IPS DF 6.9 (cell line): ENCODE measurements at places on chromosomes 11 and 22.

DNA sequence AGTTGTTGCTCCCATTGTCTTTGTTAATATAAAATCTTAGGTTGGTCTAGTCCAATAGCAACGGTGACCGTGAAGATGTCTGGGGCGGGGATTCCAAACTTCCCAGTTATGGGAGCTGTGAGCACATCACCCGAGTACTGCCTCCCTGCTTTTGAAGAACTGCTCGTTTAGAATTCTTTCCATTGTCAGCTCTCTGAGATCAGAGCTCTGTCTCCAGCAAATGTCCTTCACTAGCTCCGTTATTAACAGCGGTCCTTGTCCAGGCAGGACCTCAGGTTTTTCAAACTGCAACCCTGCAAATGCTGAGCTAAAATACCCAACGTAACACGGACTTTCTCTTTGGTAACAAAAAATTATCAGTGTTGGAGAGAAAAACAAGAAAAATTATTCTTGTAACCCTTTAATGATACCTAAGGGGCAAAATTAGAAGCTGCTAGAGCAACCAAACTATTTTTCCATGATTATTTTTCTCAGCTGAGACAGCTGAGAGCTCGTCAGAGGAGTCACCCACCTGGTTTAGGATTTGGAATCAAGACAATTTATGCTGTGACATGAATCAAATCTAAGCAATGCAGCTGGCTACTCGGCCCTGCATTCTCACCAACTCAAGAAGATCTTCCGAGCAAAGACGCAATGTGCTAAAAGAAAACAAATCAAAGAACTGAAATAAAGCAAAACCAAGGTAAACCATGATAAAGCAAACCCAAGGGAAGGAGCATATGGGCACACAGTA lies 15.1 kb upstream of the EFCAB6 start:
- no peak for DNase-seq

GRCh38 chr11:70292863-70293262 lies 22.4 kb downstream of the PPFIA1 start:
- DNase-seq: no peak

GRCh38 chr11:33731723-33732531 lies 4.3 kb downstream of the CD59 start:
- DNase-seq: no peak

DNA sequence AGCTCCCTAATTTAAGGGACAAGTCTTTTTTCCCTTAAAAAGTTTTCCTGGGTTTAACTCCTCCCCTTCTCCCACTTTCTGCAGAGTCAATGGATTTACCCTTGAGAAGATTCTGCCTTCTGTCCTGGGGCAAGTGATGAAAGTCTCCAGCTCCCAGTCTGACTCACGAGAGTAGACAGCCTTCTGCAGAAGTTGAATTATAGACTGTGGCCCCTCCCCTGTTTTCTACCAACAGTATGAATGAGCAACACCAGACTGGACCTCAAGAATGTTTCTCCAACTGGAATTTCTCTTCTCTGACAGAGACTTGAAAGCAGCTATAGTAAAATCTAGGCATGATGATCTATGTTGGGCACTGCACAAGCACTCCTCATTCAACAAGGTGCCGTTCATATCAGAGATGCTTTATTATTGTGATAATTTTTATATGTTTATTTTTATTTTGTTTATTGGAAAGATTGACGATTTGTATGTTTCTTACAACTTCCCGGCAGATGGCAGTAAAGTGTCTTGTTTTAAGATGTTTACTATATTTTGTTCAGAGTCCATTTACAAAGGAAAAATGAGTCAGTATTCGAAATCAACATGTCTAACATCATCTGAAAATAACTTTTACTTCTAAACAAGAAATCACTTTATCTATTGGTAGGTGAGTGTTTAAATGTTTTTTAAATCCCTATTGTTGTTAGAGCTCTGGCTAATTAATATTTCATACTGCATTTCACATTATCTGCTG lies 56.6 kb downstream of the LMO2 start:
- DNase-seq: no peak

- DNase-seq: no peak
Observed at GRCh38 chr22:37171662-37172061, 16.4 kb downstream of the C1QTNF6 start.

- DNase-seq: no peak
Observed at GRCh38 chr22:37522482-37522881, 3.3 kb upstream of the CARD10 start.

- no peak for DNase-seq
Observed at GRCh38 chr11:66195867-66196266, 72.6 kb upstream of the RAB1B start.

GRCh38 chr22:40334899-40335298 lies 11.4 kb upstream of the ADSL start:
- no peak for DNase-seq

DNA sequence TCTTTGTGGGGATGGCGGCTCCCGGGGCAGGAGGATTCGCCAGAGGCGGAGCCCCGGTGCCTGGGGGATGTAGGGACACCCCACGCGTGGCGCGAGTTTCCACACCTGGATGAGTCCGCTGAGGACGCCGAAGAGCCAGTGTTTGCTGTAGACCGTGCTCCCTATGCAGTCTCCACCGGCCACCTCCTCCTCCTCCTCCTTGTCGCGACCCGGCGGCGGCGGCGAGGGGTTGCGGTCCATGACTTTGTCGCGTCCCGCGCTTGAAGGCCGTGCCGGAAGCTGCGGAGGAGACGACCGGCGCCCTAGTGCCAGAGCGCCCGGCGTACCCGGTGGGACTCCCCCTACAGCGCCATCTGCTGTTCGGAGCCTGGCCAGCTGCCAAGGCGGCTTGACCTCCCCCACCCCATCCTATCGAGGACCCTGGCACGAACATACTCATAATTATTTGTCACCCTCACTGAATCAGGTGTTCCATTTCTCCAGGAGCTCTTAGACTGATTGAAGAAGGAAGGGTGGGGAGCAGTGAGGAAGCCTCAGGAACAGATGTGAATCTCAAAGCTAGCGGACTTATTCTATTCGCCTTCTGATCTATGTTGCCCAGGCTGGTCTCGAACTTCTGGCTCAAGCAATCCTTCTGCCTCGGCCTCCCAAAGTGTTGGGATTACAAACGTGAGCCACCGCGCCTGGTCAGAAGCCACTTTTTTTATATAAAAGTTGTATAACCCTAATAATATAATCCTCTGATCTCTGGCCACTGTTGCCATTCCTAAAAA lies at the start of gene SAAL1:
SAAL1 (minus strand) TSS at position 281 of the 773 bp plus-strand sequence; CDS start at position 240, 41 bp downstream.
- peak; percentile 66 for DNase-seq

GRCh38 chr11:10918275-10918674 lies 60.4 kb upstream of the ZBED5 start:
- DNase-seq: no peak

GRCh38 chr11:134313821-134314607 lies 17.8 kb upstream of the GLB1L2 start:
- no peak for DNase-seq

- no peak for DNase-seq
Observed at GRCh38 chr11:126963115-126963514, 37.5 kb downstream of the KIRREL3 start.

DNA sequence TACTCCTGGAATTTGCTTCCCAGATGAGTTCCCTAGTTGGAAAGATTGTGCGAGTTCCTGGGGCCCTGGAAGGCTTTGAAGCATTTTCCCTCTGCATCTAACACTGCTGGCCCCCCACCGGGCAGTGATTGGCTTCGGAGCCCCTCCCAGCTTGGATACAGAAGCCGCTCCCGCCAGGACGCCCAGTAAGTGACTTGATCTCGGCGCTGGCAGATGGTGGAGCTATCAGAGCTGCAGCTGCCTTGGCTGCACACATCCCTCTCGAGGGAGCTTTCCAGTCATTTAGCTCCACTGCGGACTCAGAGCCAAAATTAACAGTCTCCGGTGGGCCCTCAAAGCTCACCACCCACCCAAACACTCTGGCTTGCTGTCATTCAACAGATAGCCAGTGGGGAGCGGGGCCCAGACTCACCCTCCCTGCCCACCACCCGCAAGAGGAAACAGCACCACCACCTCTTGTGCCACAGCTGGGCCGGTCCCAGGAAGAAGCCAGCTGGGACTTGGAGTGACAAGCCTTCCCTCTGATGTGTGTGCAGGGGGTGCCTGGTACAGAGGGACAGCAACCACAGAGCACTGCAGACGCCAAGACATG lies 162.3 kb downstream of the TRIM29 start:
- no peak for DNase-seq

DNA sequence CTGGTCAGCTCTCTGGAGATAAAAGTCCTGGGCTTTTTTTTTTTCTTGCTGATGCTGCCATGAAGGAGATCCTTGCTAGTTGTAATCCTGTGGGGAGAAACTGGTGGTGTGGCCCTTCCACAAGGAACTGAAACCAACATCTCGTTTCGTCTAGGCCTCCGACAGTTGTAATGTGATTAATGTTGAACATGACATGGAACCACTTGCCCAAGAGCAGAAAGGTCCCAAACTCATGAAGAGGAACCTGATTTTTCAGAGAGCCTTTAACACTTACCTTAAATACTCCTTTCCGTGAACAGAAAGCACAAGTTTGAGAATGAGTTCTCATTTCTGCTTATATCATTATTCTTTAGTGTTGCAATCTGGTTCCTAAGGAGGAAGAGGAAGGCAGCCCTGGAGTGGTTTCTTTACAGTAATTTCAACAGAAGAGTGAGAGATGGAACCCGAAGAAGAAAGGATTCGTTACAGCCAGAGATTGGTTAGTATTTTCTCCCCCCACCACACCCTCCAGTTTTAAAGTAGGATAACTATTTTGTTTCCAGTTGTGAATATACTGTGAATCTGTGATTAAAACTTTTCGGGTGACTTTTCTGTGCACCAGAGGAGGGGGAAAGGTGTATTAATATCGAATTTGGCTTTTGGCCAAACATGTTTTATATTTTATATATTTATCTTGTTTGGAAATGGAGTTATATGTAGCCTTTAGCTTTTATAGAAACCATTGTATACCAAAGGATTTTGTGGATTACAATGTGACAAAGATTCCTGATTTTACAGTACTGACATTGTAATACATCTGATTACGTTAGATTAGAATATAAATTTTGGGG lies 2.0 kb downstream of the KDM2A start:
- DNase-seq: no peak

- no peak for DNase-seq
Observed at GRCh38 chr11:64608046-64608445, 17.0 kb downstream of the SLC22A12 start.

- DNase-seq: no peak
Observed at GRCh38 chr11:62497132-62497801, 49.3 kb downstream of the AHNAK start.

DNA sequence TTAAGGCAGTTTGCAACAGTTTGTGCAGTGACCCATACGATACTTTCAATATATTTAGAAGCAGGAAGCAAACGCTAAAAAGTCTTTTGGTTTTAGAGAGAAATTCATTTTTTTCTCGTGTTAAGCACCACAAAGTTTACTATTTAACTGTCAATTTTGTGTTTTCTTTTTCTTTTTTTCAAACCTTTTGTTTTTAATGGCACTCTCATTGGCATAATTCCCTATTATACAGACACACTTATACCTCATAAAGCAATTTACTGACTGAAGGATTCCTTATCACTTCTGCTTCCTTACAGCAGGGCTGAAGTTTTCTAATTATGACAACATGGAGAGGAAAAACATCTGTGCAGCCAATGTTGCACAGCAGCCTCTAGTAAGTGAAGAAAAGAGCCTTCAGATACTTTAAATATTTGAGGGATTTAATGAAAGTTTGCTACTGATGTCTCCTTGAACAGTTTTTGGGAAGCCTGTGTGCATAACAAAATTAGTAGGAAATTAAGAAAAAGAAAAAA lies 2191.2 kb downstream of the LRRC4C start:
- no peak for DNase-seq

DNA sequence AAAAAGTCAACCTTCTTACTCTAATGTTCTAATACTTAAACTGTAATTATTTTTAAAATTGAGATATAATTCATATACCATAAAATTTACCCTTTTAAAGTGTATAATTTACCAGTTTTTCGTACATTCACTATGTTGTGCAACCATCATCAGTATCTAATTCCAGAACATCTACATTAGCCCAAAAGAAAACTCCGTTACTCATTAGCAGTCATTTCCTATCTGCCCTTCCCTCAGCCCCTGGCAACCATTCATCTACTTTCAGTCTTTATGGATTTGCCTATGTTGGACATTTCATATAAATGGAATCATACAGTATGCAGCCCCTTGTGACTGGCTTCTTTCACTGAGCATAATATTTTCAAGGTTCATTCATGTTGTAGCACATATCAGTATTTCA lies 22.2 kb downstream of the SGSM3 start:
- no peak for DNase-seq

DNA sequence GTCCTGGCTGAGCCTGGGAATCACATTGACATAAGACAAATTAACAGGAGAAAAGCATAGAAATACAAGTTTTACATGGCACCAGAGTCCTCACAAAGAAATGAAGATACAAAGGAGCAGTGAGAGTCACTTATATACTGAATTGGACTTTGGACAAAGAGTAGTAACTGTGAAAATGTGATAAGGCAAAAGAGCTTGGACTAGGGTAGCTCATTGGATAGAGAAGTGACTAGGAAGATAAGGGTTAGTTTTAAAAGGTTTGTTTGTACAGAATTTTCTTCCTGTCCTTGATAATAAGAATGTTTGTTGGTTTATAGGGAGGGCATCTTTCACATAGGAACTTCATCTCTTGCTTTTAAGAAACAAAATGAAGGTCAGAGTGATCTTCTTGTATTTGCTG lies 17.9 kb upstream of the NUCB2 start:
- no peak for DNase-seq

DNA sequence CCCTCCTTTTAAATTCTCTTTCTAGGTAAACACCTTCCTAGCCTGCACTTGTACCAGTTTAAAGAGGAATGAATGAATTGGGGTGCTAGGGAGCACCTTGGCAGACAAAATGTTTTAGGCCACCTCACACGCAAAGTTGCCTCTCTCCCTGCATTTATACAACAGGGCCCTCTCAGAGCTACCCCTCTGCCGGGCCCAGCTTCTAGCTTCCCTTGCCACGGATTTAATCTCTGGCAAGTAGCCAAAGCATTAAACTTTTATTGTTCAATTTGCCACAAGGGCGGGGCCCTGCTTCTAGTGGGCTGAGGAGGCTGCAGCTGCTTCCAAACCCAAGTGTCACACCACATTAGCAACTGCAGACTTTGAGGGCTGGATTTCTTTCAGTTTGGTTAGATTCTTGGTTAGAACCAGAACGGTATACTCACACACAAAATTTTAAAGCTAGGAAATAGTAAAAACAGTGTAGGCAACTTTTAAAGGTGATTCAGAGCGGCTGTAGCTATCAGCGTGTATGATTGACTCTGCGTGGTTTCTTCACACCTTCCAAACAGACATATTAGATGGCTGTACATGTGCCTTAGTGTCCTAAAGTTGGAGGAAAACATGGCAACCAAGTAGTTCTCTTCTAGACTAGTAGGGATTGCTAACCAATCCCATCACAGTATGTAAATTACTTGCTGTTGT lies 6.5 kb downstream of the KREMEN1 start:
- no peak for DNase-seq
